Stimulated activated CD8-positive, alpha-beta memory T cell treated with anti-CD3 and anti-CD28 coated beads, Interleukin-4, amount 100 ng/mL, for 24 hours (primary cell): ENCODE measurements at places on chromosomes 2 and 18.

DNA sequence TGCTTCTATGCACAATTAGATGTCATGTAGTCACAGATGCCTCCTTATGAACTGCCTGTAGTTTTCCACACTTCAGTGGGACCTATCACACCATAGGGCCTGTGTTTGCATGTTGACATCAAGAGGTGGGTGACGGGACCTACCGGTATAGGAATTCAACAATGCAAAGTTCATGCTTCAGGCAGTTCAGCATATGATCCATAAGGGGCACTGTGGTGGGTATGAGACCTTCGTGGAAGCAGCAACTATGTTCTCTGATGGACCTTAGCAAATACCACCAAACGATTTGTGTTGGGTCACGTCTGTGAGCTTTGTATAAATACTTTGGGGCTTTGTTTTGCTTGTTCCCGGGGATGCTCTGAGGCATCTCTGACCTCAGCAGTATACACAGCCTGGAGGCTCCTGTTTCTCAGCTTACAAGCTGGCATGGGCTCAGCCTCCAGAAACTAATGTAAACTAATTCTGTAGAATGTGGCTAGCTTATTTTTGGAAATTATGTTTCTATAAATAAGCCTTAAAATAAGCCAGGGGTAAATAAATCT lies 111.6 kb downstream of the DTNA start:
- DNase-seq: no peak

GRCh38 chr18:76894566-76895346 lies 72.4 kb downstream of the ZNF236 start:
- DNase-seq: no peak

- no peak for DNase-seq
These were observed 75.7 kb upstream of the TFCP2L1 start for GRCh38 chr2:121360566-121361300.

DNA sequence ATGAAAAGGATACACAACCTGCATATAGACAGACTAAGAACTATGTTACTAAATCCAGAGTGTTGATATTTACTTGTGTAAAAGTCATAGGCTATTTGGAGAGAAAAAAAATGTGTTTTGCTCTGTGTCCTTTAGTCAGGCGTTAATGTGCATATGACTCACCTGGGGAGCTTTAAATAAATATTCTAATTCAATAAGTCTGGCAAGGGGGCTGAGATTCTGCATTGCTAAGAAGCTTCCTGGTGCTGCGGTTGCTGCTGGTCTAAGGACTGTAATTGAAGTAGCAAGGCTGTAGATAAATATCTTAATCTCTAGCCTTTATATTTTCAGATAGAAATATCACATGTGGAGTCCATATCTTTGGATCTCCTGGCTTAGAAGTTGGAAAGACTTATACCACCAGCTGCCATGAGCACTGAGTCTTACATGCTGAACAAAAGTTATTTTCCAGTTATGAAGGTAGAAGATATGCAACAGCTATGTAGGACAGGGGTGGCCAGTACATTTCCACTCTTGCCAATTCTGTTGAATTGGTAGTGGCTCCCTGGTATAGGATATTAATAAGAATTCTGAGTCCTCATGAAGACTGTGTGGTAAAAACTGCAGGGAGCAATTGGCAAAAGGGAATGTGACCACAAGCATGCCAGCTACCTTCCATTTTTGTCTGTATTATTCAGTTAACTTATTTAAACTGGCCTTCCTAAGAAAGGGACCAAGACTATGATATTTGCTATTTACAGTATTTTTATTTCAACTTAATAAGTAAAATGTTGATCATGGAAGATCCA lies 4.8 kb downstream of the SPAG16 start:
- DNase-seq: no peak
